ENCODE measurements at places on chromosomes 2 and 18.

- no peak for DNase-seq
Observed at GRCh38 chr2:226115102-226115831, 684.4 kb downstream of the IRS1 start.

DNA sequence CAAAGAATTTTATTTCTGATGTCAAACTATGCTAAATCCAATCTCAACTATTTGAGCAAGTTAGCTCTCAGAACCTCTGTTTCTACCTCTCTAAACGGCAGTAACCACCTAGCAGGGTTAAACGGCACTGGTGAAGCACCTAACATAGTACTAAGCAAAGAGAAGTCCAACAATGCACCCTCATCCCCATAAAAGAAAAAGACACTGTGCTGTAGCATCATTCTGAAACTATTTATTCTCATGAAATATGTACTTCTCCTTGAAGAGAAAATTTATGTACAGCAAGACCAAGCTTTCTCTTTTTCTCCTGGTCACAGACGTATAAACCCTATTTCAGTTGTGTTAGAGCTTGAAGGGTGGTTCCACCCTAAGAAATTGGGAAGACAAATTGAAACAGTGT, 4.8 kb downstream of the MEX3C start:
- DNase-seq: no peak

DNA sequence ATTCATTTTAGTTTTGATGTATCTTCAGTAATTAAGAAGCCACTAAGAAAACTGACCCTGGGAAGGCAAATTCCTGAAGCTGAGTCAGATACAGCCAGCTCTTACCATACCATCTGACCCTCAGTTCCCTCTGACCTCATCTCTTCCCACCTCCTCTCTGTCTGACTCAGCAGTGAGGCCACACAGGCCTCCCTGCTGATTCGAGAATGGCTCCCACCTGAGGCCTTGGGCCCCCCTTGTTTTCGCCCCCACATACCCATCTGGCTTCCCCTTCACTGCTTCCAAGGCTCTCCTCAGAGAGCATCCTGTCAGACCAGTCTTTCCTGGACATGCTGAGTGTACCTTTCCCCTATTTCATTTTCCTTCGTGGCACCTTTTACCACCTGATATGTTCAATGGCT, 71.0 kb upstream of the CYP1B1 start:
- no peak for DNase-seq

- DNase-seq: no peak
Observed at GRCh38 chr2:122736279-122736678, 980.8 kb downstream of the TSN start.

GRCh38 chr2:21289989-21290388, 166.2 kb downstream of the TDRD15 start:
- no peak for DNase-seq

- no peak for DNase-seq
Observed at GRCh38 chr2:71561441-71562267, 108.3 kb downstream of the DYSF start.

GRCh38 chr18:42275138-42275535, 320.1 kb downstream of the PIK3C3 start:
- DNase-seq: no peak
